ENCODE measurements at places on chromosomes 7 and 10. TPM values are rescaled to one million over a fixed set of nuclear protein-coding genes. Genes with fewer than 3 reads are reported as not detected.

GRCh38 chr7:42493436-42494198 is 256.6 kb upstream of the GLI3 start:
- peak; percentile 81 for DNase-seq

The TBRG4 gene
- 107 TPM for total RNA-seq

GRCh38 chr7:70612811-70613210 is 519.1 kb upstream of the GALNT17 start:
- DNase-seq, result no peak

DNA sequence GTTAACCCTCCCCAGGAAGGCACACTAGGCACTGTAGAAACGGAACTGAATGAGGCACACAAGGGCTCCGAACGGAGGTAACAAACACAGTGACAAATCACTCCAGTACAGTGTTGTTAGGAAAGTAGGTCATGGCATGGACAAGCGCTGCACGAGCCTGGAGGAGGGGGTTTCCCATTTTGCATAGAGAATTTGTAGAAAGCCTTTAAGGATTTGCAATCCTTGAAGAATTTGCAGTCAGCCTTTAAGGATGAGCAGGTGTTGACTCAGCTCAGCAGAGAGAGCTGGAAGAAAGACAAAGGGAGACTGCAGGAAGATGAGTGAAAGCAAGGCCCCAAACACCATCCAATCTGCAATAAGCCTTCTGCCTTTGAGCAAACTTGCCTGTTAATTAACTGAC is 51.1 kb upstream of the PPP1R3C start:
- peak; percentile 86 for DNase-seq

DNA sequence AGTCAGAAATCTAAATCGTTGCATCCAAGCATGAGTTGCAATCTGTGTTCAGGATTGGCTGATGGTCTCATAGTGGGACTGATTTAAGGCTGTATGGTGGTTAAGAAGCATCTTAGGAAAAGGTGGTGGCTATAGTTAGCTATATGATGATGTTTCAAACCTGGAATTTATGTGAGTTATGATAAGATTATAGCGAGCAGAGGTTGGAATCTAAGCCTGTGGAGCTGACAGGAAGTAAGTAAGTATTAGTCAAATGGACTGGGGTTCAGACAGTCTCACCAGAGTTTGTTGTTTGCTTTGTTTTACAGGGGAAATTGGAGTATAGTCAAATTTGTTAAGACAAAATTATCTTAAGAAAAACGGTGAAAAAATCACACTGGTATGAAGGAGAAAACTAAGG is 56.7 kb downstream of the ANKRD7 start:
- no peak for DNase-seq

DNA sequence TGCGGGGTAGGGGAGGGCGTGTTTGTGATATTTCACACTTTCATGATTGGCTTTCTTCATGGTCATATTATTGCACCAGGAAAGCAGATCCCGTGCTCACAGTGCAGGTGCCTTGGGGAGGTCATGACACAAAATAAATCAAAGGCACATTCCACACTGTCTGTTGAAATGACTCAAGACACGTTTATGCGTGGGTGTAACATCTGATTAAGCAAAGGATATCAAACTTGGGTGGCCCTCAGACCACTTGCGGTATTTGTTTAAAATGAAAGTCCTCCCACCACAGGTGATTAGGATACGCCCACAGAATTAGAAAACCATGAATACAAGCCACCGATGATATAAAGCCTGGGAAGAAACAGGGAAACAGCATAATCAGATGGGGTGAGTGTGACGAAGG is 51.1 kb downstream of the SVIL start:
- peak; percentile 6 for DNase-seq

- no peak for DNase-seq
Observed at GRCh38 chr10:60890811-60891210, 53.2 kb downstream of the RHOBTB1 start.

The BEND7 gene
- total RNA-seq, result 1.2 TPM

DNA sequence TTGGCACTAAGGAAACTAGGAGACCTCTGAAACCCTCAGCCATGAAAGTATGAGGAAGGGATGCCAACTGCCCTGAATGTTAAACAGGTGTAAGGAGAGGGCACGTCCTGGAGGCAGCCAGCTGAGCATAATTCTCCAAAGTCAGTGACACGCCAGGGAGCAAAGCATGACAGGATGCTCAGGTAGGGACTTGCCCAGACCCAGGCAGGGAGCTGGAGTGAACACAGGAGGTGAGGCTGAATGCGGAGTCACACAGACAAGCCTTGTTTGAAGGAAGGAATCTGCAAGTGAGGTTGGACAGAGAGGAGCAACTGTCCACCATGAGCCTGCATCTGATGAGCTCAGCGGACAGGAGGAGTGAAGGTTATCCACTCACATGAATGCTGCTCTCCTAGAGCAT is 41.5 kb downstream of the KLRG2 start:
- no peak for DNase-seq

GRCh38 chr7:52209614-52210013 is 825.8 kb upstream of the POM121L12 start:
- DNase-seq, result no peak

The UBE3C gene
- 86.6 TPM for total RNA-seq

GRCh38 chr10:101895781-101896180 is 52.2 kb upstream of the KCNIP2 start:
- DNase-seq, result no peak

- DNase-seq, result peak; percentile 83
Observed at GRCh38 chr10:3525832-3526449, 259.1 kb downstream of the KLF6 start.

The C10orf71 gene
- not detected for total RNA-seq

DNA sequence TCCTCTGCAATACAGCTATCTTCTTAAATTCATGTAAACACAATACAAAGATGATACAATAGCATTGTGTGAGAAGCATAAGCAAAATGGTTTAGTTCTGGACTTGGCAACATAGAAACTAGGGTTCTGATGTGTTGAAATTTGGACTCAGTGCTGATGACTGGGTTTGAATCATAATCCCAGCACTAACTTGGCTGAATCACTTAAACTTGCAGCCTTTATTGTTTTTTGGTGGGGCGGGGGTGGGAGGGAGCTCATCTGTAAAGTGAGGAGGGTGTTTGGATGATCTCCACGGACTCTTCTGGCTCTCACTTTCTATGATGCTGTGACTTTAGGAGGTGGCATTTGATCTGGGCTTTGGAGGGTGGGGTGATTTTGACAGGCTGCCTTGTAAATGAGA is 158.2 kb downstream of the WNT2 start:
- DNase-seq, result peak; percentile 79

GRCh38 chr7:16929146-16929762 is 47.5 kb upstream of the AGR3 start:
- DNase-seq, result no peak

- DNase-seq, result no peak
Observed at GRCh38 chr10:124348801-124349200, 69.9 kb downstream of the OAT start.

DNA sequence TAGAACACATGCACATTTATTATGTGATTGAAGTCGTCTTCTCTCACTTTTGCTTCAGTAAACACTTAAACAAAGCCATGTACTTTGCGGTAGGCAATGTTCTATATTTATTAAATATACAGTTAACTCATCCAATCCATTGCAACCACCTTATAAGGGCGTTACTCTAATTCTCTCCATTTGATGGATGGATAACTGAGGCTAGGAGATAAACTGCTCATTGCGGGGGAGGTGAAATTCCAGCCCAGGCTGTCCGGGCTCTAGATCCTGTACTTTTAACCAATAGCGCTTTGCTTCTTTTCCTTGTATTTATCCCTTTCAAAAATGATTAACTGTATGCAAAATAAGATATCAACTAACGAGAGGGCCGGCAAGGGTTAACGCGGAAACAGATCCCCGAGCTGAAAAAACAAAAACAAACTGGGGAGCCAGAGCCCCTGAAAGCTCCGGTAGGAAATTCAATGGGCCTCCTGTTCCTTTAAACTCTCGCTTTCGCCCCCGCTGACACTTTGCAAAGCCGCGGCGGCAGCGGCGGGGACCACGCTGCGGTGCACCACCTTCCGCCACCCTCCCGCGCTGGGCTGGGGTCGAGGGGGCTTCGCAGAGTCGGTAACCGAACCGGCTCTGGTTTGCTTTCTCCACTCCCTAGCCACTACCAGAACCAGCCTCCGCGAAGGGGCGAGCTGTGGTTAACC is 1.0 kb upstream of the PLXDC2 start:
- no peak for DNase-seq

The SH2D4B gene
- not detected for total RNA-seq

The DGKI gene
- 0.52 TPM for total RNA-seq

DNA sequence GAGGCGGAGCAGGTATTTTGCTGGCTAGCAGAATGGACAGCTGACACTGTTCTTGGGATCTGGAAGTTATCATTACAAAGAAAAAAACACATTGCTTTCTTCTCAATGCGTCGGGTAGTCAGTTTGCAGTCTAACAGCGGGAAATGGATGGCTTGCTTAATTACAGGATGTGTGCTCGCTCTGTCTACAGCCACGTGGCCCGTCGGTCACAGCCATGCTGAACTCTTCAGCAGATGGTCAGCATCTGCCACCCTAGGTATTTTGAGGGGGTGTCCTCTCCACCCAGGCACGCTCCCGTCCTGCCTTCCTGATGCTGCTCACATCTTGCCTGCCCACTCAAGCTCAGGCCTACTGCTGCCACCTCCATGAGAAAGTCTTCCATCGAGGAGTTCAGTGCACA is 20.4 kb upstream of the INMT start:
- DNase-seq, result no peak

- peak; percentile 40 for DNase-seq
Observed at GRCh38 chr10:102628451-102628911, 15.8 kb upstream of the TRIM8 start.

The RUFY2 gene
- 18.3 TPM for total RNA-seq

The HOGA1 gene
- 0.15 TPM for total RNA-seq

The GPNMB gene
- total RNA-seq, result not detected

GRCh38 chr10:124249196-124249595 is 155.8 kb upstream of the CHST15 start:
- DNase-seq, result no peak

GRCh38 chr7:142384493-142384922 is 126.7 kb upstream of the PRSS58 start:
- peak; percentile 90 for DNase-seq

GRCh38 chr7:135536150-135536549 is 21.6 kb upstream of the NUP205 start:
- no peak for DNase-seq

DNA sequence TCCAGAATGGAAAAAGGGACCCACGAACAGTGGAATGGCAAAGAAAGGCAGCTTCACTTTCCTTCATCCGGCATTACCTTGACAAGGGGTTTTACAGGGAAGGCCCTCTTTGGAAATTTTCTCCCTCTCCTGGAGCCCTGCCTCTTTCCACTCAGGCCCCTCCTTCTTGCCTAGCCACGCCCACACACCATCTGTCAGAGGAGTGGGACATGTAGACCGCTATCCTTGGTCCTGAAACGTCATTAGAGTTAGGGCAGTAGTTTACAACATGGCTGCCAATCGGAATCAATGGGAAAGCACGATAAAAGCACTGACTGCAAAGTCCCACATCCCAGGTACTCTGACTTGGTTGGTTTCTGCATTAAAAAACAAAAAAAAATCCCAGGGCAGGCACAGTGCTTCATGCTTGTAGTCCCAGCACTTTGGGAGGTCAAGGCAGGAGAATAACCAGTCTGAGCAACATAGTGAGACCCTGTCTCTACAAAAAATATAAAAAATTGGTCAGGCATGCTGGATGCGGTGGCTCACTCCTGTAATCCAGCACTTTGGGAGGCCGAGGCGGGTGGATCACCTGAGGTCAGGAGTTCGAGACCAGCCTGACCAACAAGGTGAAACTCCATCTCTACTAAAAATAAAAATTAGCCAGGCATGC is 96.4 kb downstream of the MARCHF5 start:
- peak; percentile 51 for DNase-seq

The TMEM236 gene
- not detected for total RNA-seq

- no peak for DNase-seq
Observed at GRCh38 chr10:133012573-133013359, 70.4 kb upstream of the CFAP46 start.

DNA sequence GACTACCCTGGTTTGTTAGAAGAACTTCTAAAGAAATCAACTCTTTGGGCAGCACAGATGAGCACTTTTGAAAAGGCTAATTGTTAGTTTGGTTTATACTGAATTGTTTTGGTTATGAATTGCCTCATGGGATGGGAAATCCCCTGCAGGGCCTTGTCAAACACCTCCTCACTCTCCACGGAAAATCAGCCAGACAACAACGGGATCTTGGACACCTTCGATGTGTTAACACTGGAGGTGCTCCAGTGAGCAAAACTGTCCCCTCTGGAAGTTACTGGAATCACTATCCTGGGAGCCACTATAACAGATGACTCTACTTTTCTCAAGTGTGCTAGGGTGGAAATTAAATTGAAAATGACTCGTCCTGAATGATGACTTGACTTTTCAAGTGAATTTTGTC is 38.7 kb downstream of the CDK6 start:
- DNase-seq, result no peak

DNA sequence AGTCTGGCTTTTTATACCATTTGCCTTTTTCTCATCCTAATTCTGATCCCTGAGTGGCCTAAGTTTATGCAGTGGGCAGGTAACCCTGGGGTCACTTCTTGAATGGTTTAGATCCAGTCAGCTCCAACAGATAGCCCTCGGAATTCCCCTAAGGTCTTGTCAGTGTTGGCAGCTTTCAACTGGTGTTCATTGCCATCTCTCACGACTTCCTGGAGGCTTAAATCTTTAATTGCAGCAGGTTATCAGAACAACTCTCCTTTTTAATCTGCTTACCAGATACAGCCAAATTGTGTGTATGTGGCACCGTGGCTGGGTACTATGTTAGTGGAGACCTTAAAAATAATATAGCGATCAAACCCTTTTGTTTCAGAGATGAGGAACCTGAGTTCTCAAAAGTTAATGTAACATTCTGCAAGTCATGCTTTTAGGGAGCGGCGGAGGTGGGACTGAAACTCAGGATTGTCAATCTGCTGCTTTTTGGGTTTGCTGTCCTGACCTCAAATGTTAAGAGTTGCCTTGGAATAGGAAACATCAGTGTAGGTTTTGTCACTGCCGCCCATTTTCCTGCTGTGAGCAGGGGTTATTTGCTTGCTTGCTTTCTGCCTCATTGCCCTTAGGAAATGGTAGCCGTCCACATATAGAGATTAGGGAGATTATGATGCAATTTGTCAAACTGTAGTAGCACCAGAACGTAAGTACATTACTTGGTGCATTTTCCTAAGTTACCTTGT is 818 bp downstream of the DLD start:
- no peak for DNase-seq

- DNase-seq, result no peak
Observed at GRCh38 chr7:1413936-1414639, 45.2 kb downstream of the MICALL2 start.

DNA sequence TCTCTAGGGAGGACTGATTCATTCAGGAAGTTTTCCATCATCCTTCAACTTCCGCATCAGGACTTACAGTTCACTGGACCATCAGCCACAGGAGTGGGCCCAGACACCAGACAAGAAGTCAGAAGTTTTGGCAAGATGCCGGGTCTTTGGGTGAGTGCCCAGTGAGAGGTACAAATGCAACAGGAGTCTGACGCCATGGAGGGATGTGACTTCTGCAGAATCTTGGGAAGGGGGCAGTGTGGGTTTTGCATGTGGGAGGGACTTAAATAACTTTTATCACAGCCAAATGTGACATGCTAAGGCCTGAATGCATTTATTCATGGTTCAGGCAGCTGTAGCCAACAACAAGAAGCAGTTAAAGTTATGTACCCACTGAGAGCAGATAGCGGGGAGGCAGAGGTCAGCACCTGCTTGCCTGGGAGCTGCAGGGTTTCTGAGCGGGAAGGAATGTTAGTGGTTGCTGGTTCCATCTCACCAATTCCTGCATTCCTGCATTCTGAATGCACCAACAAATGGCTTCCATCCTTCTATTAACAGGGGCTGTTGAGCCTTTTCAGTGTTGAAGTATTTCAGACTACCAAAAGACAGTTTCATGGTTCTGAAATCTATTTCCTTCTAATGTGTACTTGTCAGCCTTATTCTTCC is 375.2 kb downstream of the PAXIP1 start:
- DNase-seq, result no peak

Data from PC-3 (cell line).